ENCODE measurements at places on chromosomes 6 and 20.

DNA sequence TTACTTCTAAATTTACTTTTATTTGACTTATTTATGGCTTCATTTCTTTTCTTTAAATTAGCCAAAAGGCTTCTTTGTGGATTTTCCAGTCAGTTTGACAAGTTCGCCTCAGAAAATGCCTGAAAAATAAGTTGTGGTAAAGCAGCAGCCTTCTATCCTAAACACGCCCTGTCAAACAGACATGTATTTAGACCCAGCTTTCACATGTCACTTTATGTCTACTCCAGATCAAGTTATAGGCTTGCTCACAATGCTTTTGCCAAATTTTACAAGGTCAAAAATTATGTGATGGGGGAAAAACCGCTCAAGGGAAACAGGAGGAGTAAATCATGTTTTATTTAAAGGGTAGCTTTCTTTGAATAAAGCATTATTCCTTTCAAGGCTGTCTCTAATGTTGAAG, 615.0 kb downstream of the HDGFL1 start:
- no peak for DNase-seq

DNA sequence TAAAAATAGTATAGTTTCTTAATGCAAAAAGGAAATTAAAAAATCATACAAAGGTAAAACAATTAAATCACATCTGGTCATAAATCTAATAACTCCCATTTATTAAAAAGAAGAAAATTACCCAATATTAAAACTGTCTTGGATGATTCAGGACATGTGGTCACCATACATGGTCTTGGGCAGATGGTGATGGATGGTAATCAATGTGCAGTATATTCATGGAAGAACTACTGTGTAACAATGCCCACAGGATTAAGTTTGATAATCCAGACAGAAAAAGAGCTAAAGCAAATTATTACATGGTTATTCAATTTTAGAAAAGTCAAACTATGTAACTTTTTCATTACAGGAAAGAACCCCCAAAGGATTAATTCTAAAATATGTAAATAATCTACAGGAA, 480.6 kb downstream of the QKI start:
- no peak for DNase-seq

- DNase-seq = no peak
These were observed 1551.0 kb downstream of the GRIK2 start for GRCh38 chr6:102944475-102944874.

DNA sequence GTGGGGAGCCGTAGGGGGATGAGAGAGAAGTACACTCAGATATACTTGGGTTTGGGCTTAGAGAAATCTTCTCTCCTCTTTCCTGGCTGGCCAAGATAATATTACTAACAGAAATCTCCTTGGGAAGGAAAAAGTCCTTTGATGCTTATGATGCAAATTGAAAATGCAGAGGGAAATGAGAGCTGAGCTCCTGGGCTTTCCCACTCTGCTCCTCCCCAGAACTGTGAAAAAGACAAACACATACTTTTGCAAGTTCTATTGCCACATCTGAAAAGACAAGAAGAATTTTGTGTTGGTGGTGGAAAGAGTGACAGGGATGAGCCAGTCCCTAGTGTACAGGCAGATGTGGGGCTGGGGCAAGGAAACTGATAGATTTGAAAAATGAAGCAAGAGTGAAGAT, 185.9 kb downstream of the ANKRD60 start:
- no peak for DNase-seq

DNA sequence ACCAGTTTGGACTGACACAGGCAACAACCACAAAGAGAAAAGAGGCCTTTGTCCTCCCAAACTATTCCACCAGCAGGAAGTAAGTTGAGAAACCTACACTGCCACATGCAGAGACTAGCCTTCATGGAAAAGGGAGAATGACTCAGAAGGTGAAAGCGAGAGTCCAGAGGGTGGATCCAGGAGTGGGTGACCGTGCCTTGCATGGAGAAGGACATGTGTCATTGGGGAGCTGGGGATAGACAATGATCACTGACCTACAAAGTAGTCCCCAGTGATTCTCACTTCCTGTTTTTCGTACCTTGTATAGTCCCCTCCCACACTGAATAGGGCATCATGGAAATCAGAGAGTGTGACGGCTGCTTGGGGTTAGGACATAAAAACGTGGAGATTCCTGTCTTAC, 91.9 kb downstream of the MYLK4 start:
- no peak for DNase-seq

DNA sequence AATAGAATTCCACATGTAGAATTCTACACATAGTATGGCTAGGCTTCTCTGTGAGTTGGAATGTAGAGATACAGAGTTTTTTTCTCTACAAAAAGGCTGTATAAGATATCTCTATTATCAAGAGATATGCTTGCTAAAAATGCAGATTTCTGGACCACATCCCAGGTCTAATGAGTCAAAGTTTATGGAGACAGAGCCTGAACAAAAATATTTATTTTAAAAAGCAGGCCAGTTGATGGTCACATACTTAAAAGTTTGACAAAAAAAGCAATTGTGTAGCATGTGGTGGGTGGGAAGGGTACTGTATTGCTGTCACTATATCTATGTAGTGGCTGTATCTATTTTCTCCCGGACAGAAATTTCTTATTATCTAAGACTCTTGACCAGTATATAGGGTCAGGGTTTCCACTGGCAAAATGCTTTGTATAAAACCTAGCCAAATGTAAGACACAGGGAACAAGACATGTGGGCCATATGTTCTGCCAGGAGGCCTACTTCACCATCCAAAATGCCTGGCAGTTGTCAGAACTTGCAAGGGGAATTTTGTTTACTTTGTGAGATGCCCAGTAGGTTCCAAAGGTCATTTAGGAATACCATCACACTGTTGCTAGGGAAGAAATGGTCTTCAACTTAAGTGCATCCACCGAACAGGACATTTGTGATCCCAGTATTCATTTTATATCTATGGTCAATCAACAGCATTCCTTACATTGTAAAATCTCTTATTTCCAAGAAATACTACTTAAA, 60.6 kb downstream of the SHPRH start:
- DNase-seq = no peak

GRCh38 chr20:62230276-62230675, 8.0 kb upstream of the OSBPL2 start:
- DNase-seq = no peak

DNA sequence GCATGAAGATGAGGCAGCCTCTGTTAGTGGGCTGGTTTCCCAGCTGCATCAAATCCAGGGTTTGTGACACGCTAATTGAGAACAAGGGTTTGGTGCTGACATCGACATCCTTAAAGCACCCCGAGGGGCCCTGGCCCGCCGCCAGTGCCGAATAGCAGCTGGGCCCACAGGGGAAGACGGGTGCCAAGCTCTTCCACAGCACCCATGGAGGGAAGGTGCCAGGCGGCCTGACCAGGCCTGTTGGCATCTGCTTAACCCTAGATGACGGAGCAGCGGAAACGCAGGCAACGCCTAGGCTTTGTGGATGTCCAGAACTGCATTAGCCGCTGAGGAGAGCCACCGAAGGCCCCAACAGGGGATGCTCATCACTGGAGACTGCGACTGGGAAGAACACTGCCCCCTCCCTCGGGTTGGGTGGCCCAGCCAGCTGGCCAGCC, 16.0 kb downstream of the UQCC2 start:
- no peak for DNase-seq

- DNase-seq = no peak
These were observed 117.3 kb upstream of the TNFAIP3 start for GRCh38 chr6:137749696-137750211.

GRCh38 chr6:134853111-134854055, 96.5 kb downstream of the ALDH8A1 start:
- no peak for DNase-seq

GRCh38 chr6:151111670-151112069, 128.1 kb upstream of the AKAP12 start:
- no peak for DNase-seq

DNA sequence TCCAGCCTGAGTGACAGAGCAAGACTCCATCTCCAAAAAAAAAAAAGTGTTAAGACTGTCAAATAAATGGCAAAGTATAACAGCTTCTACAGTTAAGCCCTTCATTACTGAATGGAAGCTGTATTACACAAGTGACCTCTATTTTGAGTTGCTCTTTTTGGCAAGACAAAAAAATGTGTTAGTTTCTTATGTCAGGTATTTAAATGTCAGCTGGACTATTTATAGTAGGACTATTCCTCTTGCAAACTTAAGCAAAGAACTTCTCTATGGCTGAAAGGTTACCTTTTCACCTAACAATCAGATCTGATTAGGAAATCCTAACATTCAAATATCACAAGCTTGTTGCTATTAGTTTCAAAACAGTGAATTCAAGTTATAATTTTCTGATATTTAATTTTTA, 12.4 kb downstream of the UBE2V1 start:
- DNase-seq = no peak

DNA sequence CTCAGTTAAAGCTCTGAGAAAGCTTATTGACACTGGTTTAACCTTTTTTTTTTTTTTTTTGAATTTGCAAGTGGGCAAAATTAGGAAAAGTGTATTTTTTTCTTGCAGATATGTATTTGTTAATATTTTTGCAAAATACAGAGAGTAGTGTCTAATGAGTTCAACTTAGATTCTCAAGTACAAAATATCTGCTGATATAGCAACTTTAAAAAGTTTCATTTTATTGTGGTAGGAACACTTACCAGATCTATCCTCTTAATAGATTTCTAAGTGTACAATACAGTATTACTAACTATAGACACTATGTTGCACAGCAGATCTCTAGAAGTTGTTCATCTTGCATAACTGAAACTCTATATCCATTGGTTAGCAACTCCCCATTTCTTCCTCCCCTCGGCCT, 30.9 kb upstream of the HDDC2 start:
- no peak for DNase-seq

DNA sequence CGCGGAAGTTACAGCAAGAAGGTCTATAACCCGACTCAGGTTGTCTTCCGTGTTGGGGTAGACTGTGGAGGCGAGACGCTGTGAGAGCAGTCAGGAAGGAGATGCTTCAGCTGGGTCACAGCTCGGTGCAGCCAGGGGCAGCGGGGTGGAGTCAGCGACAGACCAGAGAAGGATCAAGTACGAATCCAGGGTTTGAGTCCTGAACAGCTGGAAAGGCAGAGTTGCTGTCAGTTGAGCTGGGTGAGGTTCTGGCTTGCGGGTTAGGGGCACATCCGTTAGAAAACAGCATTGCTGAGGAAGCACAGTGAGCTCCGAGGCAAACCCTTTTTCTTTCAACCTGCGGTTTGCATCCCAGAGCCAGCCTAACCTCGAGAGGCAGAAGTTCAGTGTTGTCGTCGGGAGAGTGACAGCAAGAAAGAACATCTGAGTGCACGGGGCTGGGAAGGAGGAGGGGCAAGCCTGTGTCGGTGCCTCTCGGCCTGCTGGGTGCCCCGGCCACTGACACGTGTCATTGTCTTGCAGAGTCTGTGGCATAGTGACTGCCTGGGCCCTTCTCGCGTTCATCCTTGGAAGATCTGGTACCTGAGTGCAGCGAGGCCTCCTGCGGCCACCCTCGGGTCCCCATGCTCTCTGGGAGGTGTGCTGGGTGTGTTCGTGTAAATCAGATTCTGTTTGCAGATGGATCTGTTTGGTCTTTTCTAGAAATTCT, 20.0 kb downstream of the PNLDC1 start:
- no peak for DNase-seq

DNA sequence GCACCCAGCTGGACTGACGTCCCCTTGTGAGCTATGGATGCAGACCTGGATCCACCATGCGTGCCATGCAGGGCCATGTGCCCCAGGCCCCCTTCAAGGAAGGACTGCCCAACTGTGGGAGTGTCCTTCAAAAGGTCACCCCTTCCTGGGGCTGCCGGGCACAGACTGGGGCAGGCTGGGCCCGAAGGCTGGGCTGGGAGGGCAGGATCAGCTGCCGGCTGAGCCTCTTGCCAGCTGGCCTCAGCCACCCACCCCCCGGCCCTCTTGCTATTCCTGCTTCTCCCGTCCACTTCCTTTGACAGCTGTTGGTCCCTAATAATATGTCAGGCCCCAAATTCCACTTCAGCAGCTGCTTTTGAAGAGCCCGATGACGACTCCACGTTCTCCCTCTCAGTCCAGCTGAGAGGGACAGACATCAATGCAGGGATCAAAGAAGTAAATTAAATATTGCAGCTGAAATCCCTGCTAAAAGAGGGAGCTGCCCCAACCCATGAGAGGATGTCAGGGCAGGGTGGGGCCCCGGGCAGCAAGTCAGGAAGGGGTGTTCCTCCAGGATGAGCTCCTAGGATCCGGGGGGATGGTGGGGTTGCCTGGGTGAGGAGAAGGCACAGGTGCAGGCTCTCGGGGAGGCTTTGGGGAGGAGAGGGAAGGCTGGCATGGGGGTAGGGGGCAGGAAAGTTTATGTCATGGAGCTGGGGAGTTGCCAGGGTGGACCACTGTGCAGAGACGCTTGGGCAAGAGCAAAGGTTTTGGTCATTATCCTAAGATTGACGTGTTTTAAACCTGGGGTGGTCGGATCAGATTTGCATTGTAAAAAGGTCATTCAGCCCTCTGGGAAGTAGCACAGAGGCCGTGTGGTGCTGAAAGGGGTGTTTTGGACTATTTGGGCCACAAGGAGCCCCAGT, 185.0 kb downstream of the ANKRD60 start:
- DNase-seq = no peak

DNA sequence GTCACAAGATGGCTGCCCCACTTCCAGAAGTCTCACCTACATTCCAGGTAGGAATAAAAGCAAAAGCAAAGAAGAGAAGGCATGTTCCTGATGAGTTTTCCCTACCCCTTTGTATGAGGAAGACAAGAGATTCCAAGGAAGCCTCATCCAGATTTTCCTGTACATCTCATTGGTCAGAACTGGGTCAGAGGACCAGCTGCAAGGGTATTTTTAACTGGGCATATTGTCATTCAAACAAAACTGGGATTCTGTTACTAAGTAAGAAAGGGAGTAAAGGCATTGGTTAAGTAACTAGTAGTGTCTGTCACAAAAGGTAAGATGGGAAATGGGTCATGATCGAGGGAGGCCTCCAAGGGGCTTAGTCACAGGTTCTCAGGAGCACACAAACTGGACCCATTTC, 28.2 kb upstream of the RIMS4 start:
- DNase-seq = no peak

DNA sequence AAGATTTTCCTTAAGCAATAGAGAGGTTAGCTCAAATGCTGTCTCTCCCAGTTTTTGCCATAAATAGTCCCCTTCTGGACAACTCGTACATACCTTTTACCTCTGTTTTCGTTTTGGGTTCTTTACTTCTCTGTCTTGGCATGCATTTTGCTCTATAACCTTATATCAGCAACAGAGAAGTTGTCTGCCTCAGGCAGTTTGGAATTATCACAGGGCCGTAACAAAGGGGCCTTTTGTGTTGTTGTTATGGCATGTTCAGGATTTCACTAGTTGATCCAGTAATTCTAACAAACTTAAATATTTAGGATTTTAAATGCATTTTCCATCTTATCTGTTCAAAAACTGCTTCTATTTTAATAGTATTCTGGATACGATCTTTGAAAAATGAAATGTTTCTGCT, 259.8 kb downstream of the CD109 start:
- DNase-seq = no peak

- DNase-seq = no peak
These were observed 71.6 kb upstream of the TNFAIP3 start for GRCh38 chr6:137795501-137795900.

GRCh38 chr6:163404825-163405265, 9.7 kb upstream of the QKI start:
- DNase-seq = no peak

Data from activated T-cell treated with anti-CD3 and anti-CD28 coated beads for 1 hour (primary cell).